Fibroblast of skin of scalp (primary cell): ENCODE measurements at places on chromosomes 12 and 14.
A peak's percentile ranks its signal among the peaks of the same experiment; 100 is the strongest.

GRCh38 chr12:124294780-124295341 lies at the start of gene RFLNA:
TSS of gene RFLNA (plus strand) at chr12:124295093. CDS start at chr12:124295430, 337 bp downstream.
- DNase-seq, result no peak

DNA sequence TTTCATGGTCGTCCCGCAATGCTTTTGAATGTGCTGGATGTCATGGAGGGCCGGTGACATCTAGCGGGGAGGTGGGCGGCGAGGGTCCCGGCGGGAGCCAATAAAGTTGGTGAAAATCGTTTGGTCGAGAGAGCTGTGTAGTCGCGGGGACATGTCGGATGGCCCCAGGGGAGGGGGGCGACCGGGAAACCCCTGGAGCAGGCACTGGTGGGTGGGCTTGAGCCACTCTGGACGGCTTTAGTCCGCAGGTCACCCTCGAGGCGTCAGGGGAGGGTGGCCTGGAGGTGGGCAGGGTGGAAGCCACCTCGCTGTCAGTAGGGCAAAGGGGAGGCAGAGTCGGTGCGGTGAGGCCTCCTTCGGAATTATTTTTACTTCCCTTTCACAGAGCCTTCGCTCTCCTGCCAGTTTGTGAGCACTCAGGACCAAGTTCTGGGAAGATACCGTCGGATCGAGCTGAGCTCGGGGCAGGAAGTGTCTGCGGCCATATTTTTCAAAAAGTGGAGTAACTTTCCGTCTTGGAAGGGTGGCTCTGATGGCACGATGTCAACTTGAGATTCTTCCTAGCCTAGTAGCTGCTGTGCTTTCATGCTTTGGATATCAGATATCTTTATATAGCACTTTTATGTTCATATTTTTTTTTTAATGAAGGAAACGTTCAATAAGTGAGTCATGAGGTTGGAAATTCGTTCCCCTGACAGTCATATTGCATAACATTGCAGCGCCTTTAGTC lies 28.2 kb downstream of the WBP11 start:
- DNase-seq, result peak; percentile 70

GRCh38 chr14:75150150-75150549 lies 23.3 kb upstream of the NEK9 start:
- DNase-seq, result no peak

DNA sequence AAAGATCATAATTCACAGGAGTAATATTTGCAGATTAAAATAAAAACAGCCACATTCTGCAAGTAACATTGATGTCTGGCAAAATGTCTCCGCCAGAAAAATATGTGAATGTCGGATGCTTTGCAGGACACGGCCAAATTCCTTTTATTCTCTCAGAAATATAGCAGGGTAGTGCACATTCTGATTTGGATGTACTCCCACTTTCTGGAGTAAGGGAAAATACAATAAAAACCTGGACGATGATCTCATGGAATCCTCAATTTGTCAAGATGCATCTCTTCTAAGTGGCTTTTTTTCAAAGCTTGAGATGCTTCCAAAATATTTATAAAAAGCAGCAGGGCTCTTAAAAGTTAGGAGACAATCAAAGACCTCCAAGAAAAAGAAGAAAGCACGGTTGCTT lies 133.3 kb downstream of the TBX5 start:
- no peak for DNase-seq

DNA sequence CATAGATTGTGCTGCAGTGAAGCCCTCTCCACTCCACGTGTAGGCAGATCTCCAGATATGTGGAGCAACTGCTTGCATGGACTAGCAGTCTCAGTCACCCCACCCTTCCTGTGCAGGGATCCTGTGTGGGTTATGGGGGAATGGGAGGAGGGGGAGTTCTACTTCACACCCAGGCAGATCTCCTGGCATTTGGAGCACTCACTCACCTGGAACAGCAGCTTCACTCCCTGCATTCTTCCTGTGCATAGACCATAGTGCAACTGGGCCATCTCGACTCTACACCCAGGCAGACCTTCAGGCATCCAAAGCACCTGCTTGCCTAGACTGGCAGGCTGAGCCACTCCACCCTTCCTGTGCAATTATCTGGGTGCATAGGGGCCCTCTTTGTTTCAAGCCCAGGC lies 96.0 kb upstream of the PCED1B start:
- DNase-seq, result no peak

DNA sequence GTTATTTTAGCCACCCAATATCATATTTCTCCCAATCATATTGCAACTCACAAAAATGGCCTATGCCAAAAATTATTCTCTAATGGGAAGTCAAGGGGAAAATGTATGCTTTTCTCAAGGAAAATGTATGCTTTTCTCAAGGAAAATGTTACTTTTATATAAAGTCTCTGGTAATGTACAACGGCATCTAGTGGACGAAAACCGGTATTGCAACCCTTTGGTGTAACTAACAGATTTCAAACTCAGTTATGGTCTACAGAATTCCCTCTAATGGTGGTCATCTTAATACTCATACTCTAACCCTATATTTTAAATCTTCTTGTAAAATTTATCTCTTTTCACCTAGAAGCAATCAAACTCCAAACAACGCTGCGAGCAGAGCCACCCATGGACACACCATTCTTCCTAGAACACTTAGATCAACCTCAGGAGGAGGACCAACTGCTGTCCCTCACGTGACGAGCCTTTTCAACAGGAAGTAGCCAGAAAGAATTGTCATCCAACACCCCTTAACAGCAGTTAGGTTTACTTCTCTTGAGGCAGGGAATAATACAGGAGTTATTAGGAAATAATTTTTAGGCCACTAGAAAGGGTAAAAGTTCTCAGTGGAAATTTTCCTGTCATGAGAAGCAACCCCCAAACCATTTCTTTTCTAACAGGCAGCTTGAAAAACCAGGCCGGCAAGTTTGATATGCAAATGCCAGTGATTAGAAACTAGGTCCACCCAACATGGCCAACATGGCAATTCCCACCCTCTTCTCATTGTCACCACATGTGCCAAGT lies 20.1 kb downstream of the APOBEC1 start:
- peak; percentile 41 for DNase-seq

DNA sequence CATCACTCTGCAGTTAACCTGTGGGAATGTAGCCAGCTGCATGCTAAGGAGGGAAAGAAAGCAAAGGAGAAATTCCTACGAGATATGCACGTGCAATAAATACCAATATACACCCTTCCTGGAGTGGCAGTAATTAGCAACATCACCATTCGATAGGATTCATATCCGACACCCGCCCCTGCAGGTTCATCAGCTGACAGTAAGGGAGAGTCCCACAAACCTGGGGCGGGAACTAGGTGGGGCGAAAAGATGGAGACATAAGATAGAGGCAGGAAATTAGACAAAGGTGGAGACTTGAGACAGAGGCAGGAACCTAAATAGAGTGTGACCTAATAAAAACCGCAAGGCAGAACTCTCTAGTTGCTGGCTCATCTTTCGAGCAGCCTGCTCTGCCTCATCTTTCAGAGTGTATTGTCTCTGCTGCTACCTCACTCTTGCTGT lies 51.6 kb downstream of the PLEKHG3 start:
- DNase-seq, result peak; percentile 50

DNA sequence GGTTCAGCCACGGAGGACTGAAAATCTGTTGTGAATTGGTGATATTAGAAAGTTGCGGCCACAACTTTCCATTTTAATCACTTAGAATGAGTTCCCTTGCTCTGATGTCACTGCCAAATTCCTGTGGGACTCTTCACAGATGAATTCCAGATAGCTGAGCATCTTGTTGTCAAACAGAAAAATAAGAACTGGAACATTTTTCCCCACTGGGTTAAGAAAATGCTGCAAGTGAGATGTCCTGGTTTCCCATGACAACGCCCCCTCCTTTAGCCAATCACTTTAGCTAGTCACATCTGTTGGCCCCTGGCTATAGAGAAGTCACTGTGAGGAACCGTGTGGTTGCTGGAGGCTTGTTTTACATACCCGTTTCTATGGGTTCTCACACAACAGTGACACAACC lies 135.9 kb downstream of the KTN1 start:
- DNase-seq, result peak; percentile 97

GRCh38 chr14:28629328-28630004 lies 137.1 kb upstream of the FOXG1 start:
- DNase-seq, result no peak

DNA sequence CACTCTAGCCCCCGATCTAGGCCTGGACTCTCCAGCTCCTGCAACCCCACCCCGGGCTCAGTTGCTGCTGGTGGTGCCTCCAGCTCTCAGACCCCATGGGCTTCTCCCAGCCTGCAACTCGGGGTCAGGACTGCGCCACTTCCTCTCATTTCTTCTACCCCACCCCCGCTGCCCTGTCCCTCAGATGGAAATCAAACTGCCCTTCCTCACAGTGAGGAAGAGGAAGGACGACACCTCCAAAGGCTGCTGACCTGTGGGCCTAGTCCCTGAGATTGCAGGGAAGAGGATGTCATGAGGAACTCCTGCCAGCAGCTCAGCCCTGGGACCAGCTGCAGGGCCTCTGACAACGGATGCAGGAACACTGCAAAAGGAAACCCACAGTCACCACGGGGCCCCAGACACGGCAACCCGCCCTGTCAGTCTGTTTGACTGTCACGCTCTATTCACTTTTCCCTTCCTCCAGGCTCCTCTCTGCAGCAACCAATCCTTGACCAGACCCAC lies 29.3 kb upstream of the PNMA1 start:
- DNase-seq, result peak; percentile 35

- no peak for DNase-seq
Observed at GRCh38 chr14:95185767-95186392, 28.6 kb upstream of the DICER1 start.

GRCh38 chr12:6140651-6141447 lies 16.4 kb upstream of the VWF start:
- no peak for DNase-seq

GRCh38 chr12:26346736-26347135 lies 151.4 kb downstream of the SSPN start:
- DNase-seq, result peak; percentile 4

- DNase-seq, result peak; percentile 34
Observed at GRCh38 chr14:105484069-105484996, 2.4 kb upstream of the CRIP1 start.

GRCh38 chr12:46407361-46407760 lies 34.8 kb upstream of the SLC38A2 start:
- no peak for DNase-seq

GRCh38 chr12:50647031-50647430 lies 116.9 kb upstream of the ATF1 start:
- DNase-seq, result no peak

DNA sequence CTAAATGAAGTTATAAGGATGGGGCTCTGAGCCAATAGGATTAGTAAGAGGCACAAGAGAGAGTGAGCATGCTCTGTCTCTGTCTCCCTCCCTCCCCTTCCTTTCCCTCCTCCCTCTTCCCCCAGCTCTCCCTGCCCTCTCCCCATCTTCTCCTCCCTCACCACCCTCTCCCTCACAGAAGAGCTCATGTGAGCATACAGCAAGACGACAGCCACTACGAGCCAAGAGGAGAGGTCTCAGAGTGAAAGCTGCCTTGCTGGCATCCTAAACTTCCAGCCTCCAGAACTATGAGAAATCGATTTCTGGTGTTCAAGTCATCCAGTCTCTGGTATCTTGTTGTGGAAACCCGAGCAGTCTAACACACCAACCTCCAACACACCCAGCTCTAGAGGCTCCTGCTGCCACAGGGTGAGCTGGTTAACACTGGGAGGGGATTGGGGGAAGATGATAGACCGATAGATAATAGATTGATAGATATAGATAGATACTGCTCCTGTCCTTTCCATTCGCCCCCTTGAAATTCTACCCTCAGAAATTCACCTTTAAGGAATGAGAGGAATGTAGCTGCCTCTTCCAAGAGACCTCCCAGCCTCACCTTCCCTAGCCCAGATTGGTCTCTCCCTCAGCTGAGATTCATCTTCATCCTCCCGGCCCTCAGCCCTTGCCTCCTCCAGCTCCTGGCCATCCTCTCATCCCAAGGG lies 25.8 kb upstream of the ACTN1 start:
- DNase-seq, result peak; percentile 64

- DNase-seq, result no peak
Observed at GRCh38 chr14:96861568-96862310, 64.6 kb downstream of the VRK1 start.

DNA sequence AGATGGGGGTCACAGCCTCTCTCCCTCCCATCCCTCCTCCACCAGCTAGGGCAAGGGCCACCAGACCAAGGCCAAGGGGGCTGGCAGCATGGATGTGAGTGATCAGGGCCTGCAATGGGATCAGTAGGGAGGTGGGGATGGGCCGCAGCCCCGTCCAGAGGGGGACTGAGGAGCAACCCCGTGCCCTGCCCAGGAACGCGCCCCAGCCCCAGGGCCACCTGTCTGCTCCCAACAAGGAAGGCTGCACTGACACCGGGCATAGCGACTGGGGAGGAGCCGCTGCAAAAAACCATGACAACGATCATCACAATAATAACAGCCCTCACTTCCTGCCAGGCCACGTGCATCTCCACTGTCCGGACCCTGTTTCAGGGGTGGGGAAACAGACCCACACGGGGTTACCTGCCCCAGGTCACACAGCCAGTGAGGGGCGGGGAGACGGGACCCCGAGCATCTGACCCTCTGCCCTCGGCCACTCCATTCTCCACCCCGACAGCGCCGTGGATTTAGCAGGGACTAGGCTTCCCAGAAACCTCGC lies 24.3 kb downstream of the NCOR2 start:
- no peak for DNase-seq

- DNase-seq, result peak; percentile 20
Observed at GRCh38 chr12:40253936-40254335, 29.1 kb downstream of the LRRK2 start.

- DNase-seq, result peak; percentile 30
Observed at GRCh38 chr12:50537538-50537919, 32.7 kb downstream of the DIP2B start.

- peak; percentile 34 for DNase-seq
Observed at GRCh38 chr14:68379510-68380328, 413.1 kb downstream of the ZFP36L1 start.

DNA sequence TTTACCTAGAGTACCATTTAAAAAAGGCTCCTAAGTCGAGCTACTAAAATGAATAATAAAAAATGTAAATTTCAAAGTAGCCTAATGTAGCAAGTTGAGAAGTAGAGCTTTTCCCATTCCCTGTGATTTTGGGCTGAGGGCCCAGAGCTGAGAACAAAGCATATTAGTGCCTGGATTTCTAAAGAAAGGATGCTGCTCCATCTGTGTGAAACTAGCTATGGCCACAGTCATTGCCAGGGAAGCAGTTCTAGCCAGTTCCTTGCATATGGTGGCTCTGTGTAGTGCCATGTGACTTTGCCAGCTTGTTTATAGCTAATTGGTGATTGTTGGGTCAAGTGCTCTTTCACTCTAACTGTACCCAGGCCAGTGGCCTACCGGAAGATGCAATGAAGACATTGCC lies 20.4 kb upstream of the FBXO33 start:
- no peak for DNase-seq
